ENCODE measurements at places on chromosomes 7 and 10.

DNA sequence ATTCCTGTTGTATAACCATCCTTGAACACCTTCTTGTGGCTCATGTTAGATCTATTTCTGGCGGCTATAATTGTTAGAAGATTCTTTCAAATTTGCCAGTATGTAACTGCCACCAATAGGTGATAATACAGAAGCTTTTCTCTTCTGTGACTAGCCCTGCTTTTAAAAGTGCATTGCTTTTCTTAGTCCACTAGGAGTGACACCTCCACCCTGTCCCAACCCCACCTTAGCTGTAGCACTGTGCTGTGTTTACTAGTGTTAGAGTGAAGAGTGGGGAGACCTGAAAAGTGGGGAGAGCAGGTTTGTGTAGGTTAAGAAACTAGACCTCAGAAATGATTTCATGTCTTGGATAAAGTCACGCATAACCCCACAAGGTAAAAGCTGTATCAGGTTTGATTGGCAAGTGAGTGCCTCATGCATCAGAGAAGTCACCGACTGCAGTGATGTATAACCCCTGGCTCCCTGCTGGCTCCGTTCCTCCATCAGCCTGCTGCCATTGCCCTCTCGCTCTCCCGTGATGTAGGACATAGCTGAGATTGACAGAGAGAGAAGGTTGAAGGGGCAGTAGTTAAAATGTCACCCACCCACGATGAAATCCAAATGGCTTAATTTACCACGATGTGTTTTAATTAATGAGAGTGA lies 12.5 kb downstream of the NPVF start:
- no peak for DNase-seq

GRCh38 chr7:157928808-157929425 lies 592.1 kb downstream of the DNAJB6 start:
- DNase-seq: no peak

- DNase-seq: no peak
Observed at GRCh38 chr10:25170627-25171026, 4.2 kb upstream of the GPR158 start.

DNA sequence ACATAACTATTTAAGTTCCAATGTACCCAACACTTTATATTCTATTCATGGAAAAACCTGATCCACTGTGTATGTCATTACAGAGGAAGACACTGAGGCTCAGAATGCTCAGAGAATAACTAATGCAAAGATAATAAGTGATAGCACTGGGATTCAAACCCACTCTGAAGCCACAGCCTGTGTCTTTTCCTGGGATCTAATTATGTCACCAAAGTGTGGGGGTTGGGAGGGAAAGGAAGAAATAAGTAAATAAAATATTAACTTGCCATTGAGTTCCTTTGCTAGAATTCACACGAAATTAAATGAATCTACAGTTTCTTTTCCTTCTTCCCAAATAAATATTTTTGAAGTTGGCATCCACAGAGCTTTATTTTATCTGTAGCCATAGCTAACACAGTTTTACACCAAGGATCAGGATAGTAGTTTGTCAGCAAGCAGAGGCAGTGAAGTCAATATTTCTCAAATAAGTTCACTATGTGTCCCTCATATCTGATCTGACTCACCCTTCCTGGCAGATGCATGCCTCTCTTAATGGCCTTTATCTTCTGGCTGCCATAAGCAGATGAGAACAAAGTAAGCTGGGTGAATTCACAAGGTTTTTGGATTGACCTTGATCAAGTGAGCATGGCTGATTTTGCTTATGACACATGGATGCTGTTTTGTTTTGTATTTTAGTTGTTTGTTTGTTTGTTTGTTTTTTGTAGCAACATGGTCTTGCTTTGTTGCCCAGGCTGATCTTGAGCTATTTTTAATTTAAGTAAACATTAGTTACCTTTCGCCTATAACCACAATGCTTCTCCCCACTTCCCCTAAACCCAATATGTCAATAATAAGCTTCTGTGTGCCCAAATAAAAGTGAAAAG lies 6.3 kb downstream of the RAPGEF5 start:
- no peak for DNase-seq

- no peak for DNase-seq
Observed at GRCh38 chr10:72904806-72905205, 11.3 kb downstream of the OIT3 start.

- no peak for DNase-seq
Observed at GRCh38 chr7:103686064-103686463, 240.1 kb upstream of the SLC26A5 start.

- no peak for DNase-seq
Observed at GRCh38 chr7:95784796-95785195, 12.4 kb downstream of the DYNC1I1 start.

- no peak for DNase-seq
Observed at GRCh38 chr7:27133409-27134231, 3.1 kb upstream of the HOXA4 start.

Measured in NCI-H510A treated with DMSO at 0.1 percent for 48 hours (cell line).